Cortex of kidney (tissue), 1 donor: ENCODE measurements at places on chromosomes 13 and 19.

- DNase-seq, result no peak
These were observed 1.4 kb downstream of the ING1 start for GRCh38 chr13:110714797-110715394.

DNA sequence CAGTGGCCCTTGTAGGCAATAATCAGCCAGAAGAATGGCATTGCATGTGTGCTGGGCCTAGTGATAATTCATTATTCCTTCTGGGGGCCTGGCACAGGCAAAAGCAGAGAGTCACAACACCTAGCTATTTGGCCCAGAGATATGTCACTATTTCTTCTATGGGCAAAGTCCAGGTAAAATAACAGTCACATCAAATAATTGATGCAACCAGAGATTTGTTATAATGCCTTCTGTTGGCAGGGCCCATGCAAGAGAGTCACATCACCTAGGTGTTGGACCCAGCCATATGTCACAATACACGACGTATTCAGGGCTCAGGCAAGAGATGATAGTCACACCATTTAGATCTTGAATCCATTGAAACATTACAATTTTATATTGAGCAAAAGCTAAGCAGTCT is 66.1 kb downstream of the ZNF726 start:
- no peak for DNase-seq

DNA sequence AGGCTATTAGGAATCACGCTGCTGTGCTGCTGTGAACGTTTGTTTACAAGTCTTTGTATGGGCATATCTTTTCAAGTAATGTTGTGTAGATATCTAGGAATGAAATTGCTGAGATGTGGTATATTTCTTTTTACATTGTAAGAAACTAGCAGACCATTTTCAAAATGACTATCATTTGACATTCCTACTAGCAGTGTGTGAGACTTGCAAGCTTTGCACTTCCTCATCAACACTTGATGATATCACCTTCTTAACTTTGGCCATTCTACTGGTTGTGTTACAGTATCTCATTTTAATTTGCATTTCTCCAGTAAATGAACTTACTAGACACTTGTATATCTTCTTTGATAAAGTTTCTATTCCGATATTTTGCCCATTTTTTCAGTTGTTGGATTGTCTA is 12.1 kb downstream of the METTL21C start:
- no peak for DNase-seq

GRCh38 chr19:43699506-43700394 is 16.1 kb upstream of the IRGC start:
- no peak for DNase-seq

GRCh38 chr13:93243375-93244063 is 16.9 kb downstream of the GPC6 start:
- no peak for DNase-seq
